ENCODE measurements at places on chromosomes 2 and 18. TPM values are rescaled to one million over a fixed set of nuclear protein-coding genes. Genes with fewer than 3 reads are reported as not detected.

SERPINB3 gene
- not detected for total RNA-seq

NCKAP5 gene
- total RNA-seq: 1.4 TPM

CYS1 gene
- total RNA-seq: 1.2 TPM

PAX8 gene
- 1.5 TPM for total RNA-seq

L3MBTL4 gene
- not detected for total RNA-seq

NDC80 gene
- total RNA-seq: 17.2 TPM

MOB1A gene
- total RNA-seq: 72.4 TPM

ZBTB14 gene
- 6.1 TPM for total RNA-seq

GRB14 gene
- 4.6 TPM for total RNA-seq

DHRS9 gene
- total RNA-seq: 3.5 TPM

FSIP2 gene
- total RNA-seq: not detected

PLEK gene
- not detected for total RNA-seq

RTP5 gene
- total RNA-seq: not detected

SLC11A1 gene
- total RNA-seq: 0.20 TPM

SERPINB11 gene
- total RNA-seq: not detected

ACMSD gene
- not detected for total RNA-seq

SIGLEC15 gene
- total RNA-seq: not detected

NFATC1 gene
- total RNA-seq: 6.2 TPM

NEUROD1 gene
- total RNA-seq: not detected

TEKT4 gene
- not detected for total RNA-seq

ITGA4 gene
- 1.1 TPM for total RNA-seq

CFAP221 gene
- 0.40 TPM for total RNA-seq

MAL gene
- not detected for total RNA-seq

FER1L5 gene
- not detected for total RNA-seq

POTEI gene
- total RNA-seq: not detected

LIMS2 gene
- total RNA-seq: 6.3 TPM

LCT gene
- not detected for total RNA-seq

CNGA3 gene
- not detected for total RNA-seq

PRSS56 gene
- total RNA-seq: 0.20 TPM

BOLL gene
- total RNA-seq: not detected

SPATA3 gene
- total RNA-seq: not detected

OR6B2 gene
- not detected for total RNA-seq

ELOA2 gene
- total RNA-seq: not detected

ABCG8 gene
- not detected for total RNA-seq

ITPRIPL1 gene
- not detected for total RNA-seq

EFEMP1 gene
- total RNA-seq: 40.4 TPM

CACNB4 gene
- 0.07 TPM for total RNA-seq

LHCGR gene
- total RNA-seq: not detected

RNF181 gene
- 191 TPM for total RNA-seq

C2orf72 gene
- 5.3 TPM for total RNA-seq

ICOS gene
- total RNA-seq: not detected

MAP3K19 gene
- total RNA-seq: not detected

TUBA4B gene
- 0.33 TPM for total RNA-seq

GAREM1 gene
- total RNA-seq: 4.4 TPM

DSG4 gene
- total RNA-seq: not detected

GPR39 gene
- 9.6 TPM for total RNA-seq

RGPD4 gene
- total RNA-seq: 0.11 TPM
